ENCODE measurements at places on chromosomes 2 and 18.

GRCh38 chr2:213122725-213123124, 28.7 kb downstream of the IKZF2 start:
- no peak for DNase-seq

DNA sequence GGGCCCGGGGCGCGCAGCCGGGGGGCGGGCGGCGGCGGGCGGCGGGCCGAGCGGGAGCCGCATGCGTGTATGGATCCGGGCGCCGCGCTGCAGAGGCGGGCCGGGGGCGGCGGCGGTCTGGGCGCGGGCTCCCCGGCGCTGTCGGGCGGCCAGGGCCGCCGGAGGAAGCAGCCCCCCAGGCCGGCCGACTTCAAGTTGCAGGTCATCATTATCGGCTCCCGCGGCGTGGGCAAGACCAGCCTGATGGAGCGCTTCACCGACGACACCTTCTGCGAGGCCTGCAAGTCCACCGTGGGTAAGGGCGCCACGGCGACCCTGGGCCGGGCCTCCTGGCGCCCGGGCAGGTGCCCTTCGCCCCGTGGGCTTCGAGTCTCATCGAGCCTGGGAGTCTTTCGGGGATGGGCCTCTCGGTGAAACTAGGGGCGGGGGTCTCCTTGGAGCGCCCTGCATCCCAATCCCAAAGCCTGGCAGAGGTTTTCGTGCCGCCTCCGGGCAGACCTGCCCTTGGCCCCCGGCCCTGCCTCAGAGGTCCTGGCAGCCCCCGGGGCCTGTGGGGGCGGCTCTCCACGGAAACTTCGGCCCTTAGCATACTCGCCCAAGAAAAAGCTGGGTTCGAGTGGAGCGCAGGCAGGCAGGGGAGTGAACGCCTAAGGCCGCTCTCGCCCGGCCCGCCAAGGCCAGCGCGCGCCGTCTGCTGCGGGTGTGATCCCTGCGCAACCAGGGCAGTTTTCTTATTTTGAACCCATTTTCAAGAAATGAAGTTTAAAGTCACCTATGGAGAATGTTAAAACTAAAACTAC, 622 bp downstream of the RAB12 start:
- DNase-seq = no peak

- DNase-seq = no peak
These were observed 584 bp downstream of the AAK1 start for GRCh38 chr2:69642709-69643601.

DNA sequence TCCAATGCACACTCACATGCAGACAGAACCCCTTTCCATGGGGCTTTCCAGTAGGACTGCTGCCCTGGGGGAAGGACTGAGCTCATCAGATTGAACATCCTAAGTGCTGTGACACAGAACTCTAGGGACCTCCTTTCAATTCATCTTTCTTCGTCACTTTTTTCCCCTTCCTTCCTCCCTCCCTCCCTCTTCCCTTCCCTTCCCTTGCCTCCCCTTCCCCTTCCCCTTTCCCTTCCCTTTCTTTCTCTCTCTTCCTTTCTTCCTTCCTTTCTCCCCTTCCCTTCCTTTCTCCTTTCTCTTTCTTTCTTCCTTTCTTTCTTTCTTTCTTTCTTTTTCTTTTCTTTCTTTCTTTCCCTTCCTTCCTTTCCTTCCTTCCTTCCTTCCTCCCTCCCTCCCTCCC, 39.6 kb upstream of the GATA6 start:
- DNase-seq = no peak
